ENCODE measurements at places on chromosomes 3 and 15. TPM values are rescaled to one million over a fixed set of nuclear protein-coding genes. Genes with fewer than 3 reads are reported as not detected.
A peak's percentile ranks its signal among the peaks of the same experiment; 100 is the strongest.

HGD gene
- 50.8 TPM for total RNA-seq

CHRNA3 gene
- total RNA-seq, result not detected

CP gene
- 22.4 TPM for total RNA-seq

ITIH3 gene
- 1.5 TPM for total RNA-seq

RASL12 gene
- 7.4 TPM for total RNA-seq

ZNF35 gene
- total RNA-seq, result 19.2 TPM

RABL3 gene
- 25.1 TPM for total RNA-seq

TRIM59 gene
- 3.3 TPM for total RNA-seq

FRMD5 gene
- 0.67 TPM for total RNA-seq

DNA sequence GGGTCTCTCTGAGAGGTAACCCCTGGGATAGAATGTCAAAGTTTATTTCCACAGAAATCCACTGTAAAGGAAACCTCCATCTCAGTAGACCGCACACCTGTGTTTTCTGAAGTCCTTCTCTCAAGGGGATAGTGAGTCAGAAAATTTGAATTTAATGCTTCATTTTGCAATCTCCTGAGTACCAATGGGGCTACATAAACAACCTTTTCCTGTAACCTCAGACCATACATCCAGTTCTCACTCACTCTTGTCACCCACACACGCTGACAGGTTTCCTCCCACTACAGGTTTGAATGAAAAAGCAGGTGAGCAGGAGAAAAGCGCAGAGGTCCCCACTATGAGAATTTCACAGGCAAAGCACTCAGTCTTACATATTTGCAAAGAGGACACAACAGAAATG is 165.3 kb upstream of the MCTP2 start:
- DNase-seq, result no peak
- H3K27ac ChIP-seq, result no peak overlapping the region
- H3K4me1 ChIP-seq, result no peaks in the 10 kb centered on the region
- H3K4me3 ChIP-seq, result no peak overlapping the region

DNA sequence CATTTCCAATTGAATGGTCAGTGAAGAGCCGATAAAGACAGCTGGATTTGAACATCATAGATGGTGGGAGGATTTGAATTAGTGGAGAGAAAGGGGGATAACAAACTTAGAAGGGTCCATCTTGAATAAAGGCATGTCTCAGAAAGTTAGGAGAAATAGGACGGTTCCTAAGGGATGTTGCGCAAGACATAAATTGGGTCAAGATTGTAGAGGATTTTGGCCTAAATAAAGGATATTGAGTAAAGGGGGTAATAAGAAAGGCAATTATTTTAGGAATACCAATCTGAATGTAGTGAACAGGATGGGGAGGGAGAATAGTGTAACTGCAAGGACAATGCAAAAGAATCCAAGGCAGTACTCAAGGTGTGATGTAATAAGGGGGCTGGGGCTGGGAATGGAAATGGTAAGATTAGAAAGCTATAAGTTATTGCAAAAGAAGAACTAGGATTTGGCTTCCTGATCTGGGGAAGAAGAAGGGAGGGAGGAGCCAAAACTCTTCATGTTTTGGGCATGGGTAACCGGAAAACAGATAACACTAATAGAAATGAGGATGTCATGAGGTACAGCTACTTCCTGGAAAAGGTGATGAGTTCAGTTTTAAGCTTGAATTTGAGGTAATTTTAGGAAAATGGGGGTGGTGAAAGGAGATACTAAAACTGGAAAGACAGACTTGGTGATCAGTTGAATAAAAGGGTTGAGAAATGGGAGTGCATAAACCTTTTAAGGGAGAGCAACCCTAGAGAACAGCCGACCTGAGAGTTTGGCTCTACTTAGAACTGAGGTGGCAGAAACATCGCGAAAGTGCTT is 17.3 kb upstream of the TRPC1 start:
- H3K4me1 ChIP-seq, result no peaks in the 10 kb centered on the region
- H3K27me3 ChIP-seq, result no peaks in the 10 kb centered on the region
- H3K36me3 ChIP-seq, result no peaks in the 10 kb centered on the region
- no peak overlapping the region for H3K4me3 ChIP-seq

- H3K4me3 ChIP-seq, result no peak overlapping the region
- DNase-seq, result no peak
- no peaks in the 10 kb centered on the region for H3K4me1 ChIP-seq
- no peak overlapping the region for H3K27ac ChIP-seq
- H3K27me3 ChIP-seq, result no peaks in the 10 kb centered on the region
- H3K36me3 ChIP-seq, result no peaks in the 10 kb centered on the region
These were observed 10.9 kb downstream of the CTDSPL start for GRCh38 chr3:37872413-37873160.

- H3K4me3 ChIP-seq, result no peak overlapping the region
- no peak for DNase-seq
- no peaks in the 10 kb centered on the region for H3K27me3 ChIP-seq
- no peaks in the 10 kb centered on the region for H3K36me3 ChIP-seq
- peak overlapping the region; percentile 13 for H3K27ac ChIP-seq
These were observed 50.6 kb downstream of the ARHGEF3 start for GRCh38 chr3:56751056-56751707.

DNA sequence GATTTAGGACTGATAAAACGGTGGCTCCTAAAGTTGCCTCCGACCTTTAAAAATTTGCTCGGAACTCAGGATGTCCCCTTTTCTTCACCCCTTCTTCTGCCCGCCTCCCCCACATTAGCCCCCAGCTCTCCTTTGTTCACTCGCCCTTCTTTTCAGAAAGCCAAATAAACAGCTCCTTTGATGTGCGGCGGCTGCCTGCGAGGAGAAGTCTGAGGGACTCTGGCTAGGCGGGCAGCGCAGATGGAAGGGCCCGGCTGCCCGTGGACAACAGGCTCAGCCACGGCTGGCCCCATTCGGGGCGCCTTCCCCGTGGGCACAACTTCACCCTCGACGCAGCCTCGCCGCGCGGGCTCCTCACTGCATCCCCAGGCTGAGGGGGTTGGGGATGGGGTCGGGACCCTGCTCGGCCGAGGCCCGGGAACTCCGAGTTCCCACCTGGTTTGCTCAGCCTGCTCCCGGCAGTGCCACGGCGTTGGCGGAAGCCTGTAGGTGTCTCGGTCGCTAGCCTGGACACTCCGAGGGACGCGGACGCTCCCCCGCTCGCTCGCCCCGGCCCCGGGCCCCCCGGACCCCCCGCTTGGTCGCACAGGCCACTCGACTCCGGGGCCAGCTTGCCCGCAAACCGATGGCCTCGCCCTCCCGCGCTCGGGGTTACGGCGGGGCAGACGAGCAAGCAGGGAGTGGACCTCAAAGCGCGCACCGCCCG is 897 bp upstream of the TLE3 start:
- no peaks in the 10 kb centered on the region for H3K36me3 ChIP-seq
- no peaks in the 10 kb centered on the region for H3K27me3 ChIP-seq
- peak overlapping the region; percentile 46 for H3K4me3 ChIP-seq
- peak overlapping the region; percentile 71 for H3K27ac ChIP-seq
- peaks cover 47% of the 10 kb centered on the region for H3K4me1 ChIP-seq

DNA sequence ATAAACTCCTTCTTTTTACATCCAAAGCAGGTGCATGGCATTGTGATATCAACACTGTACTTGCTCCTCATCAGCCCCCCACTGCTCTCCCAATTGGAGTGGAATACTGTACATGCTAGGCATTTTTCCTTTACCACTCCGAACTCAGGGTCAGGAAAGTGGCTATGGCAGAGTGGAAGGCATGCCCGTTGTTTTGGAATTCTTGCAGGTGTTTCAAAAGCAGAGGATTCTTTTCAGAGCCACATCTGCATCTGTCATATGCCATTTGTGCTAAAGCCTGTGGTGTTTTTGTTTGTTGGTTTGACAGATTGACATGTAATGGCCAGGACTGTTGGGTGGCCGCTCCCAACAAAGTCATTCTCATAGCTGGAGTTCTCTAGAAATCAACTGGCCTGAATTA is 41.7 kb downstream of the SOX2 start:
- H3K27ac ChIP-seq, result no peak overlapping the region
- H3K27me3 ChIP-seq, result no peaks in the 10 kb centered on the region

DNA sequence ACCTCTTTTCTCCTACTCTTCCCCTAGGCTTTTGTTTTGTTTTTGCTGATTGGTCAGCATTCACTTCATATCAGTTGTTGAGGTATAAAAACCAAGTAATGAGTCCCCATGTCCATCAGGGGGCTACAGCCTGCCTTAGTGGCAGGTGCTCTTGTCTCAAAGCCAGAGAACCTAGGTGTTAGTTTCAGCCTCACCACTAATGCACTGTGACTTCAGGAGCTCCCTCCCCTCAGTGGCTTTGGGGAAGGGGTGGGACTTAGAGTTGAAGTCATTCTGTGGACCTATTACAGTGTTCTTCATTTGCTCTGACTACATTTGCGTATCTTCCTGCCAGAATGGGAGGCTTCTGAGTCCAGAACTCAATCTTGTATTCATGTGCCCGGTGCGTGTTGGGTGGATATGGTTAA is 41.6 kb downstream of the NR2C2 start:
- no peak overlapping the region for H3K27ac ChIP-seq
- H3K27me3 ChIP-seq, result no peaks in the 10 kb centered on the region
- no peaks in the 10 kb centered on the region for H3K36me3 ChIP-seq
- no peak for DNase-seq
- H3K4me3 ChIP-seq, result no peak overlapping the region
- peaks cover 49% of the 10 kb centered on the region for H3K4me1 ChIP-seq

DNA sequence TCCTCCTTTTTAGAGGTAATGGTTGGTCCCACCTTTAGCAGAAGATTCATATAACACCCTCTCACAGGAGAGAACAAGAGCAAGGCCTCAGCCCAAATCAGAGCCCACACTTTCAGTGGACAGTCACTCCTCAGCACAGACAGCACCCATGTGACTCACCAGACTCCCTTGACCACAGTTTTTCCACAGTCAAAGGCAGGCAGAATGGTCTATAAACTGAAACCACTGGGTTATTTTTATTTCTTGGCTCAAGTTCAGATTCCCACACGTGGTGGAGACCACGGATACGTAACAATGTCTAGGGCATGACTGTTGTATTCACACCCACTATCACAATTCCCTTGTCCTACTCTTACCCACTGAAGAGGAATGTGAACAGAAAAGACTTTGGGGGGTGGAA is 237.8 kb upstream of the UBE2E1 start:
- H3K4me1 ChIP-seq, result no peaks in the 10 kb centered on the region
- no peaks in the 10 kb centered on the region for H3K27me3 ChIP-seq
- no peak overlapping the region for H3K4me3 ChIP-seq
- H3K36me3 ChIP-seq, result no peaks in the 10 kb centered on the region

- no peaks in the 10 kb centered on the region for H3K36me3 ChIP-seq
- peaks cover 52% of the 10 kb centered on the region for H3K4me1 ChIP-seq
- H3K27me3 ChIP-seq, result no peaks in the 10 kb centered on the region
- H3K27ac ChIP-seq, result no peak overlapping the region
- H3K4me3 ChIP-seq, result no peak overlapping the region
These were observed 236.8 kb downstream of the OPA1 start for GRCh38 chr3:193829781-193830180.

- DNase-seq, result no peak
- H3K36me3 ChIP-seq, result no peaks in the 10 kb centered on the region
- peaks cover 8% of the 10 kb centered on the region for H3K4me1 ChIP-seq
- no peak overlapping the region for H3K4me3 ChIP-seq
- no peaks in the 10 kb centered on the region for H3K27me3 ChIP-seq
- no peak overlapping the region for H3K27ac ChIP-seq
These were observed 177.1 kb upstream of the UMPS start for GRCh38 chr3:124553178-124553577.

GRCh38 chr3:5485427-5485826 is 297.9 kb downstream of the EDEM1 start:
- H3K4me3 ChIP-seq, result no peak overlapping the region
- no peaks in the 10 kb centered on the region for H3K4me1 ChIP-seq
- no peaks in the 10 kb centered on the region for H3K27me3 ChIP-seq

GRCh38 chr15:52082197-52083036 is 30.2 kb downstream of the BCL2L10 start:
- no peaks in the 10 kb centered on the region for H3K36me3 ChIP-seq
- H3K27me3 ChIP-seq, result no peaks in the 10 kb centered on the region
- no peak for DNase-seq
- H3K27ac ChIP-seq, result no peak overlapping the region

DNA sequence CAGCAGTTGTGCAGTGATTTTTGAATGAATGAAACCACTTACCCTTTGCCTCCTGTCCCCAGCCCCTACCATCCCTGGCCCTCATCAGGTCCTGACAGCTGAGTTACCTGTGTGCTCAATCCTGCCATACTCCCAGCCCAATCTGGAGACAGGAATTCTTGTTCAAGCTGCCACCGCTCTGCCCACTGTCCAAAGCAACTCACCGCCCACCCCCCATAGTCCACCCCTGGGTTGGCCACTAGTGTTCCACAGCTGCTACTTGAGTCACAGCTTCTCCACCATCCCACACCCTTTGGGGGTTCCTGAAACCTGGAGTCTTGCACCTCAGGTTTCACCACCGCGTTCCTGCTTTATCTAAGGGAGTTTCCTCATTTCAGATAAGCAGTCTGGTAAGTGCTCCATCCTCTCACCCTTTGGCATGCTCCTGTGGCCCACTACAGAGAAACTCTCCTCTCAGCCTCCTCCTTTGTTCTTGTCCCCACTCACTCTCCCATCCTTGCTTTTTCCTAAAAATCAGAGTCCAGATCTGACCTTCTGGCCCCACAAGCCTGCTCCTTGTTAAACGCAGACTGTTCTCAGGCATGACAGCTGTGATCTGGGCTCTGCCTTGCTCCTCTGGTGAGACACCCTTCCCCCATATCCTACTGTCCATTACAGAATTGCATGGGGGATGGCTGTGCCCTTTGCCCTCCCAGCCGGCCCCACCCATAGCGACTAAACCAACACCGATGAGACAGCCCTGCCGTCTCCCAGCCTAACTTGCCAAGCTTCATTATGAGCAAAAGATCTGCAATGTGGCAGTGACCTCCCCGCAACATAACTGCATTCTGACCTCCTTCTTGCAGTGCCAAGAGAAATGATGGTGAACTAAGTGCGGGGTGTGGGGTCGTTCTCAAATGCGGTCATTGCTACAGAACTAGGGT is 50.0 kb downstream of the CYP19A1 start:
- no peaks in the 10 kb centered on the region for H3K4me1 ChIP-seq
- H3K4me3 ChIP-seq, result no peak overlapping the region
- no peaks in the 10 kb centered on the region for H3K27me3 ChIP-seq
- H3K27ac ChIP-seq, result no peak overlapping the region

GRCh38 chr3:14799146-14799545 is 19.6 kb upstream of the FGD5 start:
- no peaks in the 10 kb centered on the region for H3K27me3 ChIP-seq
- H3K36me3 ChIP-seq, result no peaks in the 10 kb centered on the region
- DNase-seq, result no peak
- no peak overlapping the region for H3K4me3 ChIP-seq
- no peak overlapping the region for H3K27ac ChIP-seq

- DNase-seq, result no peak
- no peaks in the 10 kb centered on the region for H3K36me3 ChIP-seq
- H3K27me3 ChIP-seq, result no peaks in the 10 kb centered on the region
These were observed 20.3 kb upstream of the AADAC start for GRCh38 chr3:151793636-151794035.

GRCh38 chr3:194607592-194608389 is 25.4 kb downstream of the TMEM44 start:
- no peaks in the 10 kb centered on the region for H3K4me1 ChIP-seq
- DNase-seq, result no peak
- no peaks in the 10 kb centered on the region for H3K36me3 ChIP-seq
- no peak overlapping the region for H3K27ac ChIP-seq
- no peaks in the 10 kb centered on the region for H3K27me3 ChIP-seq
- H3K4me3 ChIP-seq, result no peak overlapping the region
